ENCODE measurements at places on chromosomes 1 and 21.

GRCh38 chr1:231866392-231867331 is 240.1 kb downstream of the DISC1 start:
- peak; percentile 53 for DNase-seq

DNA sequence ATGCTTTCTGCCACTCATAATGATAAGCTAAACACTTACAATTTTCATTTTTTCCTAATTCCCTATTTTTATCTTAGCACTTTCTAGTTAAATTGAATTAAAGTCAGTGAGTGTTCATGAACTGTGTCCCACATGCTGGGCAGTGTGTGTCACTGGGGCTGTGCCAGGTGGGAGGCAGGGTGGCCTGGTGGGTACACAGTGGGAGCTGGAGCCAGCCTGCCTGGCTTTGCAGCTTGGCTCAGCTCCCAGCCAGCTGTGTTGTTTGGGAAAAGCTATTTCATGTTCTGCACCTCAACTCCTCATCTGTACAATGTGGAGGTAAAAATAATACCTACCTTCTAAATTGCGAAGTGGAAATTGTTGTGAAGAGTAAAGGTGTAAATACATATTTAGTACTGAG is 238.4 kb downstream of the PLA2G4A start:
- DNase-seq, result no peak

- DNase-seq, result no peak
Measured at GRCh38 chr1:62355095-62355494, 35.9 kb upstream of the KANK4 start.

DNA sequence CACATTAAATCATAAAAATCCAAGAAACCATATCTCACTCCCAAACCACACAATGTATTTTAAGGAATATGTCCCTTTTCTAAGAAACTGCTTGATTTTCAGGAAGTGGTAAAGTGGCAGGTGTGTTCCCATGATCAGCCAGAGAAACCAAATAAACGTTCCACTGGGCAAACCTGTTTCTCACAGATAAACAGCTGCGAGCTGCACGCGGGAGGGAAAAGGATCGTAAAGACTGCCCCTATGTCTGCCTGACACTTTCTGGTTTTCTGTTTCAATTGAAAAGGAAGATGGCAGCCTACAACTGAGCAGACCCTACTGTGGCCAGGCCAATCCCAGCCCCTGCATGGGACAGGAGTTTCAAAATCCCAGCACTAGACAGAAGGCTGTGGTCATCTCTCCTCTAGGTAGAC is 36.6 kb downstream of the HIVEP3 start:
- DNase-seq, result no peak

- DNase-seq, result no peak
Measured at GRCh38 chr1:116001739-116002487, 25.6 kb downstream of the SLC22A15 start.

GRCh38 chr21:45067462-45068285 is 6.7 kb upstream of the ADARB1 start:
- no peak for DNase-seq

- DNase-seq, result no peak
Measured at GRCh38 chr1:1537626-1538250, 2.7 kb downstream of the TMEM240 start.

All from stimulated activated CD4-positive, alpha-beta T cell treated with anti-CD3 and anti-CD28 coated beads, Interleukin-4, amount 100 ng/mL, for 1 hour (primary cell).